ENCODE measurements at places on chromosomes 3 and 15. TPM values are rescaled to one million over a fixed set of nuclear protein-coding genes. Genes with fewer than 3 reads are reported as not detected.
A peak's percentile ranks its signal among the peaks of the same experiment; 100 is the strongest.

STRA6 gene
- total RNA-seq: not detected

CYP11A1 gene
- total RNA-seq: 0.99 TPM

GHRL gene
- total RNA-seq: 3.6 TPM

- H3K27ac ChIP-seq: no peak overlapping the region
- no peak overlapping the region for H3K4me3 ChIP-seq
- H3K4me1 ChIP-seq: no peaks in the 10 kb centered on the region
Measured at GRCh38 chr3:6912240-6912639, 51.3 kb downstream of the GRM7 start.

DNA sequence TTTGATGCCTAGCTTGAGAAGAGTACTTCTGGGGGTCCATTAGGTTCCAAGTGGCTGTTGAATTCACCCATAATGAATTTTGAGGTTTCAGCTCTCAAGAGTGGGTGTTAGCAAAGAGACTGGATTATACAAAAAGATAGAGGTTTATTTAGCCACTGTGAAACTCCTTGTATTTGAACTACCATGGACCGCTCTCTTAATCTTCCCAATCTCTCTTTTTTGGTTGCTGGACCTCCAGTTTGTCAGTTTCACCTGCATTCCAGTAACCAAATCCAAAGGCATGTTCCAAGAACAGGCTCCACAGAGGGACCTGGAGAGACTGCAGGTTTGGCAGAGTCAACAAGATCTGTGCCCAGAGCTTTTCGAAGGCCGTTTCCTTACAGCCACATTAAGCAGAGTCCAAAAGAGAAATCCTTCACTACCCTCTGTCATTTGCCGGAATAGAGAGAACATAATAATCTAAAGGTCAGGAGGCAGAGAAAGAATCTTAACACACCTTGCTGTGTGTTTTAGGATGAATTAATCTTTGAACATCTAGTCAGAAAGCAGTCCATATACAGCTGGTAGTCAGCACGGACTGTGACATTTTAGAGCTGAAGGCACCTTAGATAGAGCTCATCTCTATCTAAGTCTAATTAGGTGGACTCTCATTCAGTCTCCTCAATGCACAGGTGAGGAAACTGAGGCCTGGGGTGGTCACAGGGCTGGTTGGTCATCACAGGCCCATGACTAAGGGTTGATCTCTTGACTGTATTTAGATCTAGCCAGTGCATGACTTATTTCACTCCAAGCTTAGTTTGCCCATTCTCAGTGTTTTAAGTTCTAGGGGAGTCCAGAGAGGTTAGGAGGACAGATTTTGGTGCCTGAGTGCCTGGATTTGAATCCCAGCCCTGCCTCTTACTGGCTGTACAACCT is 1.3 kb downstream of the ABHD2 start:
- H3K4me3 ChIP-seq: peak overlapping the region; percentile 88
- DNase-seq: peak; percentile 43
- H3K27ac ChIP-seq: peak overlapping the region; percentile 95
- no peaks in the 10 kb centered on the region for H3K27me3 ChIP-seq
- peaks cover 60% of the 10 kb centered on the region for H3K4me1 ChIP-seq

GRCh38 chr3:64031540-64032508 is 8.5 kb upstream of the PSMD6 start:
- no peak for DNase-seq
- H3K4me3 ChIP-seq: no peak overlapping the region
- H3K4me1 ChIP-seq: peaks cover 6% of the 10 kb centered on the region
- H3K27me3 ChIP-seq: no peaks in the 10 kb centered on the region
- no peak overlapping the region for H3K27ac ChIP-seq

SEMA3G gene
- 13.2 TPM for total RNA-seq

PATL2 gene
- 1.0 TPM for total RNA-seq

- DNase-seq: no peak
- H3K27ac ChIP-seq: no peak overlapping the region
- no peak overlapping the region for H3K4me3 ChIP-seq
- H3K4me1 ChIP-seq: peaks cover 4% of the 10 kb centered on the region
Measured at GRCh38 chr15:95458721-95459120, 871.8 kb upstream of the NR2F2 start.

DNA sequence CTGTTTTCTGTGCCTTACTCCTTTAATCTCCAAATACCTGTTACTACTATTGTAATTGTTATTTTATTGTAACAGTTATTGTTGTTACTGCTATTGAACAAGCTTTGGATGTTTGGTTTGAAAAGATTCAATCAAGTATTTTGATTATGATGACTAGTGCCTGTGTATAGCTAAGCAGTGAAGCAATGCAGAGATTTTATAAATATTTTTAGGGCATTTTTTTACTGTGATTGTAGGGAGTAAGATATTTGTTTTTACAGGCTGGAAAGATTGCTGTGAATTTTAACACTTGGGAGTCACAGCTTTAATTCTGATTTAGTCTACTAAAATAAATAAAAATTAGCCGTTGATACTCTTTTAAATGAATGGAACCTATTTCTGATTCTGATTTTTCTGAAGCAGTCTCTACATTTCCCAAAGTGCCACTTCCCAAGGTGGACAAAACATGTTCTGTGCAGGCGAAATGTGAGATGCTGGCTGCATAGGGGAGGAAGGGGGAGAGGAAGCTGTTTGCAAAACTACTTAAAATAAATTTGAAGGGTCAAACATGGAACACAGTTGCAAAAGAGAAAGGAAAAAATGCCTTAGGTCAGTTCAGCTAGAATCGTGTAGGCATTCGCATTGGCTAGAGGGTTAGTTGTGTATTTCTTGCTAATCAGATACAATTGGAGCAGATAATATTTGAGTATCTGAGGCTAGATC is 25.7 kb downstream of the EEFSEC start:
- no peak for DNase-seq
- no peaks in the 10 kb centered on the region for H3K27me3 ChIP-seq
- no peak overlapping the region for H3K4me3 ChIP-seq
- no peaks in the 10 kb centered on the region for H3K4me1 ChIP-seq
- no peaks in the 10 kb centered on the region for H3K36me3 ChIP-seq

- H3K4me1 ChIP-seq: no peaks in the 10 kb centered on the region
- no peak overlapping the region for H3K4me3 ChIP-seq
- DNase-seq: no peak
- no peak overlapping the region for H3K27ac ChIP-seq
- H3K36me3 ChIP-seq: no peaks in the 10 kb centered on the region
- H3K27me3 ChIP-seq: no peaks in the 10 kb centered on the region
Measured at GRCh38 chr3:1179146-1179545, 86.3 kb downstream of the CNTN6 start.

DNA sequence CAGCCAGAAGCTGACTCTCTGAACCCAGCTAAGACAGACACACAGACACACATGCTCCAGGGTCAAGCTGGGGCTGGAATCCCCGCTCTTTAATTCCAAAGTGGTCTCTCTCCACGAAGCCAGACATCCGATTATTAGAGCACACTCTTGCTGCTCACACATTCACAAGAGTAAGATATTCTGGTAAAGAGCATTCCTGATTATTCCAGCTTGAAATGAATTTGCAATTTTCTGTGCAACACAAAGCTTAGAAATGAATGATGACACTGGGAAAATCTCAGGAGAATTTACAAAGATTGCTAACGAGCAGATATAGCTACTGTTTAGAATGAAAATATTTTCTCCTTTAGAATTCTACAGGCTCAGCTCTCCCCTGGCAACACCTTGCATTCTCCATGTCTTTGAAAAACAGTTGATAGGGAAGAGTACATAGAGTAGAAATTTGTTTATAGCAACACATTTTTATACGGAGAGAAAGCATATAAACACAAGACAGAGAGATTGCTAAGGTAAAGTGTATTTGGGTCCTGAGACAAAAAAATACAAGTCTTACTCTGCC is 80.6 kb upstream of the EIF1B start:
- H3K27ac ChIP-seq: no peak overlapping the region
- no peak overlapping the region for H3K4me3 ChIP-seq
- H3K4me1 ChIP-seq: no peaks in the 10 kb centered on the region
- DNase-seq: no peak
- H3K27me3 ChIP-seq: no peaks in the 10 kb centered on the region
- no peaks in the 10 kb centered on the region for H3K36me3 ChIP-seq

DNA sequence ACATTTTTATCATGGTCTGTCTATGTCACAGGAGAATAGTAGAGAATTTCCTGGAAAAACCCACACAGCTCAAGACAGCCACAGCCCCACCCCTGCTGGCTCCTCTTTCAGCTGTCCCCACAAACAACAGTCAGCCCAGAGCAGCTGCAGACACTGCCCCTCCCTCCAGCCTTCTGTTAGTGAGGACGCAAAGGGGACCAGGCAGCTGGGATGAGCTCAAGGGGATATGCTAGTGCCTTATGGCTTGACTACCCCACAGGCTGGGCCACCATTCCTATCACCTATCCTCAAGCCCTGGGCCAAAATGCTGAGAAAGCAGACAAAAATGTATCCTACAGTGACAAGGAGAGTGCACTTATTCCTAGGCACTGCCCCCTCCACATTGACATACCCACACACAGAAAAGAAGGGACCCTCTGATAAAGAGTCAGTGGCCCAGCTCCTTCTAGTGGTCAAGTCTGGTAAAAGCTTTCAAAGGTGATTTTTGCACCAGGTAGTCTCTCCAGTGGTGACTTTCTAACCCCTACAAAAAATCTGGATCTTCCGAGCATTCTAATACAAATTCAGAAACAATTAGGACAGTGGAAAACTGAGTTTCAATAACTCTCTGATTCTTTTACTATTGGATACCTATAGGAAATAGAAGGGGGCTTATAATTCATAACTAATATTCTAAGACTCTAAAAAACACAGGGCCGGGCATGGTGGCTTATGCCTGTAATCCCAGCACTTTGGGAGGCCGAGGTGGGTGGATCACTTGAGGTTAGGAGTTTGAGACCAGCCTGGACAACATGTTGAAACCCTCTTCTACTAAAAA is 3.0 kb upstream of the MAP1A start:
- peaks cover 14% of the 10 kb centered on the region for H3K4me1 ChIP-seq
- H3K27ac ChIP-seq: no peak overlapping the region
- H3K4me3 ChIP-seq: no peak overlapping the region
- H3K27me3 ChIP-seq: no peaks in the 10 kb centered on the region

BMF gene
- 4.3 TPM for total RNA-seq

GDPGP1 gene
- 5.2 TPM for total RNA-seq

DNA sequence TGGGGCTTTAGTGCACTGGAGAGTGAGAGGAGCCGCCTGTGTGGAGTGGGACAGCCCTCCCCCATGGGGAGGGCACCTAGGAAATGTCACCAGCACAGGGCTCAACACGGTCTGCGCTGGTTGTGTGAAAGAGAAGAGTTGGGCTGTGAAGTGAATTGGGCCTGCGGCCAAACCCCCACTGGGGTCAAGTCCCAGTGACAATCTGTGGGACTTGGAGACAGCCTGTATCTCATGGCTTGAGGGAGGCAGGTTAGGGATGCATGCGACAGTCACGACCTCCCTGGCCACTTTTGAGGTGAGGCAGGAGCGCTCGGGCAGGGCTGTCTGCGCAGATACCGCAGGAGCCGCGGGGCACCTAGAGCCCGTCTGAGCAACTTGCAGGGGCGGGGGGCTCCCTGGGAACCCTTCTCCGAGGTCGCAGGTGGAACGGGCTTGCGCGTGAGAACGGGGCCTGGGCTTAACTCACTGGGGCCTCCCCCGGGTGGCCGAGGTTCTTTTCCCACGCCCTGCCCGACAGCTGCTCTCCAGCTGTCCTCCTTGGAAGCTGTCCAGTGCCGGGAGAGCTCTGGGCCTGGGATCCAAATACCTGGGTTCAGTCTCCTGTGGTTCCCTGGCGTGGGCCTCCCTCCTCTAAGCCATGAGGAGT is 77.4 kb downstream of the SNRK start:
- no peak overlapping the region for H3K4me3 ChIP-seq
- H3K4me1 ChIP-seq: no peaks in the 10 kb centered on the region
- DNase-seq: no peak
- no peaks in the 10 kb centered on the region for H3K27me3 ChIP-seq

DNA sequence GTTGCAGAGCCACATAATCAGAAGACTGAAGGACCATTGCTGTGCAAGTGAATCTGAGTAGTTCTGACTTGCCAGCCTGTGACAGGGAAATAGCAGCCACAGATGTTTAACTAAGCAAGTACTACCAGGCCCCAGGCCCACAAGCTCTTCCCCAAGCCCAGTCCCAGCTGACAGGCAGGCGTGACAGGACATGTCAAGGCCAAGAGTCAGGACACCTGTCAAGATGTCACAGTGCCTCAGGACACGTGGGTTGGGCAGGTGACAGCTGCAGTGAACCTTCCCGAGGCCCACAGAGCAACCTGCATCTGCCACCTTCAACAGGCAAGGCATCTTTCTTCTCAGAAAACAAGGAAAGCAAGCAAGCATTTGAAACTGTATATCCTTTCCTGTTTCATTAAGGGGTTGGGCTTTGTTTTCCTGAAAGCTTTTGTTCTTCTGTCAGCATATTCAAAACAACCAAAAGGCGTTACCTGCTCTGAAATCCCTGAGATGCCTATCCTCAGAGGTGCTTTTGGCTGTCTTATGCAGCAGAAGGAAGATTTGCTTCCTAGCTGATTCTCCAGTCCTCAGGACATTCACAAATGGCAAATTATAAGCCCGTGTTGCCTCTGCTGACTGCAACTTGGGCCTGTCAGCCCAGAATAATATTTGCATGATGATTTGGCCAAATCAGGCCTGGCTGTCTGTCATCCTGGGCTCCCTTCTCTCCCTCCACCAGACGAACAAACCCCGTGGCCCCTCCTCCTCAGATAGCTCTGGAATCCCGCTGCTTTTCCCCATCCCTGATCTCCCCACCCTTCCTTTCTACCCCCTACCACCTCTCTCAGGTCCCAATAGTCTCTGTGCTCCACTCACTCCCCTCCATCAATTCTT is 171.8 kb upstream of the WNT5A start:
- no peak overlapping the region for H3K4me3 ChIP-seq
- H3K4me1 ChIP-seq: no peaks in the 10 kb centered on the region
- no peaks in the 10 kb centered on the region for H3K36me3 ChIP-seq
- no peak overlapping the region for H3K27ac ChIP-seq

DNA sequence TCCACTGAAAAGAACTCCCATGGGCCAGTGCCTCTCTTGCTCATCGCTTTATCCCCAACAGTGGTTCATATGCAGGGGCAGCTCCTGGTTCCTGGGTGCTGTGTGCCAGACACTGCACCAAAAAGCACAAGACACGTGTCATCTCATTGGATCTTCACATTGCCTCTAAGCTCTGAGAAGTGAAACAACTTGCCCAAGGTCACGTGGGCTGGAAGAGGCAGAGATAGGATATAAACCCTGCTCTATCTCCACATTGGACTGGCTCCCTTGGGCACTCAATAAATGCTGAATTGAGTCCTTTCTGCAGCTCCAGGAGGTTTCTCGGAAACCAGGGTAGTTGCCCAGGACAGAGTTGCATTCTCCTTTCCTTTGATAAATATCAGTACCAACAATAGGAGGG is 88.1 kb downstream of the SRGAP3 start:
- H3K27ac ChIP-seq: no peak overlapping the region
- no peaks in the 10 kb centered on the region for H3K27me3 ChIP-seq
- no peaks in the 10 kb centered on the region for H3K4me1 ChIP-seq
- no peak for DNase-seq
- no peak overlapping the region for H3K4me3 ChIP-seq
